T-helper 2 cell (primary cell): ENCODE measurements at places on chromosomes 4 and X.

DNA sequence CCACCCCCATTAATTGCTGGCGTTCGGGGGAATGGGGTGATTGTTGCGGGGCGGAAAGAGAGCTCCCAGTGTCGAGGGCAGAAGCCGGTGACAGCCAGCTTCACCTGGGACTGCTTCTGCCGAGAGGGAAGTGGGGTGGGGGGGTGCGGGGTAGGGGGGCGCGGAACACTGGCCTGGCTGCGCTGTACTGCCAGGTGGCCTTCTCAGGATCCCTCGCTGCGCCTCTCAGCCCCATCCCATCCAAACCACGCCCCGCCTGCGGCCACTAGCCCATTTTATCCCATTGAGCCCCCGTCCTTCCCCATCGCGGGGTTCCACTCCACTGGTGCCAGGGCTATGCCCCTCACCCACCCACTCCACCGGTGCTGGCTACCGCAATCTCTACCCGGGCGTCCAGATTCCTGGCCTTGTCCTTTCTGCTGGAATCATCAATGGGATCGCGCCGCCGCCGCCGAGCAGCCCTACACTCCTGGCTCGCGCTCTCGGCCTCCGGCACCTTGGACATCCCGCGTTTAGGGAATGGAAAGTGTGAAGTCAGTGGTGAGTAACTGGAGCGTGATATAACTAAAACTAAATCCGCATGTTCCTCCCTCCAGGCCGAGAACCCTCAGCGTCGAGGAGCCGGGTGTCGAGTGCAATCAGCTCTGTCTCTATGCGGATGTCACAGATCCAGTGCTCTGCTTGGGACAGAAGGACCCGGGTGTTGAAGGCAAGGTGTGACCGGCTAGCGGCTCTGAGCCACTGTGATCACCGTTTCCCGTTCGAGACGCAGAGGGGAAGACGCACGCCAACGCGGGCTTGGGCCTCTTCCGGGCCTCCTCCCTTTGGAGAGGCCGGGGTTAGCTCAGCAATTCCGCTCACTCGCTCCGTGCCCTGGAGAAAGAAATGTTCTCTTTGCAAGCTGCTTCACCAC is 20.5 kb downstream of the NKX3-2 start:
- no peak for DNase-seq

- DNase-seq = no peak
These were observed 198.4 kb downstream of the MAML3 start for GRCh38 chr4:139955600-139955999.

DNA sequence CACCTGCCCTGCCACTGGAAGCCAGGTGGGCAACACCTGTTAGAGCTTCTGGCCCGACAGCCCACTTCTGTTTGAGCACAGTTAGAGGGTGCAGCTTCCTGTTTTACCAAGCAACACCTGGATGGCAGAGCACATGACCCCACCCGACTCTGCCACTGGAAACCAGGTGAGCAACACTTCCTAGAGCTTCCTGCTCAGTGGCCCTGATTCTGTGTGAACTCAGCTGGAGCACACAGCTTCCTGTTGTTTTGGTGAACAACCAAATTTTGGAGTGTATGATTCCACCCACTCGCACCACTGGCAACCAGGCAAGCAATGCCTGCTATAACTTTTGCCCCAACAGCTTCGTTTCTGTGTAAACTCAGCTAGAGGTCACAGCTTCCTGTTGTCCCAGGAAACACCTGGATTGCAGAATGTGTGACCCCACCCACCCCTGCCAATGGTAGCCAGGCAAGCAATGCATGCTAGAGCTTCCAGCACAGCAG is 163.8 kb upstream of the KLF8 start:
- no peak for DNase-seq

DNA sequence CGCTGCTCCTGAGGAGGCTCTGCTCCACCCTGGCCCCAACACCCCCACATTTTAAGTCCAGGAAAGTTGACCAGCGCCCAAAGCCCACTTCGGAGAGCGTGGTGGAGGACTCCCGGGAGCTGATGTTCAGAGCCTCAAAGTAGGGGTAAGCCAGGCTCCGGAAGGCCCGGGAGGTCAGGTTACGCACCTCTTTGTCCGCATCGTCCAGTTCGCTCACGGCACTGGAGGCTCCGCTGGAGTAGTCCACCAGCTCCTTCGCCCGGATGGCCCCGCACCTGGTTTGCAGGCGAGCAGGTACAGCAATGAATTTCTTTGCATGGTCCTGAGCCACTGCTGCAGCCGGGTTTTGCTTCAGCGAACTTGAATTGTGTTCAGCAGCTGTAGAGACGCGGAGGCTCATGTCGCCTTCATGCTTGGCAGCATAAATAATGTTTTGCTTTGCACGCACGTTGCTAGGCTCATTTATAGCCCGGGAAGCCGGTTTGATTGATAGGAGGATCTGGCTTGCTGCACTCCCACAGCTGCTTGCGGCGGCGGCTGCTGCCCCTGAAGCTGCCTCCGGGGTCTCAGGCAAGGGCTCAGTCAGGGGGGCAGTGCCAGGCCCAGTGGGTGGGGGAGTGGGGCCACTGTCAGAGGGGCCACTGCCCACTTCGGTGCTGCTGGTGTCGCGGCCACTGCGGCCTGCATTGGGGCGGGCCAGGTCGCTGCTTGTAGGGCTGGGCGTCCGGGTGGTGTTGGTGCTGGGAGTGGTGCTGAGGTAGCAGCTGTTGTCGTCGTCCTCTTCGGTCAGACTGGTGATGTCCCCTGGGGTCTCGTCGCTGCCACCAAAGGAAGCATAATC is 4.8 kb downstream of the C4orf54 start:
- no peak for DNase-seq

DNA sequence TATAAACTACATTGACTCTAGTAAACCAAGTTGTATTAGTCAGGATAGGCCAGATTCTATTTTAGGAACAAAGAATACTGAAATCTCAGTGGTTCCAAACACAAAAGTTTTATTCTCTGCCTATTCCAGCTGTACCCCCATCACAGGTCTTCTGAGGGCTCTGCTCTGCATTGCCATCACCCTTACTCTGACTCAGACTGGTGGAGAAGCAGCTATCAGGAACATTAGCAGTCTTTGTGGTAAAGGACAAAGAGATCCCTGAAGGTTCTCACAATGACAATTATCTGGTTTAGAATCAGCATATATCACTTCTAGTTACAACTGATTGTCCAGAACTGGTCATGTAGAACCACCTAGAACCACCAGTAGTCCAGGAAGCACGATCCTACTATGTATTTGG is 251.1 kb downstream of the GLUD2 start:
- no peak for DNase-seq

DNA sequence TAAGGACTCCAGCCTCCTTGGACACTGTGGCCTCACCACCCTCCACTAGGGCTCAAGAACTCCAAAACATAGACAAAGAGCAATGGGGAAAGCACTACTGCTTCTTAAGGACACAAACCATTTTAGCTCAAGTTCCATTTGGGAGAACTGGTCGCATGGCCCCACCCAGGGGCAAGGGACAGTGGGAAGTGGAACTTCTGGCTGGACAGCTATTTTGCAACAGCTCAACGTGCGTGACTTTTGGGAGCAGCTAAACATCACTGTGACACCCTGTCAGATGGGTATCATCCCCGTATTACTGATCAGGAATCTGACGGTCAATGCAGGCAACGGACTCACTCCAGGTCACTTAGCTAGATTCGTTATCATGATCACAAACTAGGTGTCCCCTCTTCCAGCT is 9.0 kb upstream of the GLOD5 start:
- no peak for DNase-seq

DNA sequence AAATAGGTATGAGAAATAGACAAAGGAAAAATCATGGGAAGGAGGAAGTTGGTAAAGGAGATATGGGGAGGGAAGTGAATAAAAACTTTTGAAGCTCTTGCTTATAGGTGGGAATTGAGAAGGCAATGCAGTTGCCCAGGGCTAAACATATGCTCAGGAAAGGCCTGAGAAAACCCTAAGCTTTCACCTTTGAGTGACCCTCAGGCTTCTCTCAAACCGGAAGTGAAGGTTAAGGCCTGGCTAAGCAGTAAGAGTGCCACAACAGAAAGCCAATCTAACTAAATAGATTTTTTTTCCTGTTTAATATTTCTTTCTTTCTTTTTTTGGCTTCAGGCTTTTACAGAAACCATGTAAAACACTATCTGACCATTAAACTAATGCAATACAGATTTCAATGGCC is 69.5 kb upstream of the GABRA3 start:
- no peak for DNase-seq

- no peak for DNase-seq
These were observed 5.6 kb downstream of the PDGFRA start for GRCh38 chr4:54234497-54235205.

DNA sequence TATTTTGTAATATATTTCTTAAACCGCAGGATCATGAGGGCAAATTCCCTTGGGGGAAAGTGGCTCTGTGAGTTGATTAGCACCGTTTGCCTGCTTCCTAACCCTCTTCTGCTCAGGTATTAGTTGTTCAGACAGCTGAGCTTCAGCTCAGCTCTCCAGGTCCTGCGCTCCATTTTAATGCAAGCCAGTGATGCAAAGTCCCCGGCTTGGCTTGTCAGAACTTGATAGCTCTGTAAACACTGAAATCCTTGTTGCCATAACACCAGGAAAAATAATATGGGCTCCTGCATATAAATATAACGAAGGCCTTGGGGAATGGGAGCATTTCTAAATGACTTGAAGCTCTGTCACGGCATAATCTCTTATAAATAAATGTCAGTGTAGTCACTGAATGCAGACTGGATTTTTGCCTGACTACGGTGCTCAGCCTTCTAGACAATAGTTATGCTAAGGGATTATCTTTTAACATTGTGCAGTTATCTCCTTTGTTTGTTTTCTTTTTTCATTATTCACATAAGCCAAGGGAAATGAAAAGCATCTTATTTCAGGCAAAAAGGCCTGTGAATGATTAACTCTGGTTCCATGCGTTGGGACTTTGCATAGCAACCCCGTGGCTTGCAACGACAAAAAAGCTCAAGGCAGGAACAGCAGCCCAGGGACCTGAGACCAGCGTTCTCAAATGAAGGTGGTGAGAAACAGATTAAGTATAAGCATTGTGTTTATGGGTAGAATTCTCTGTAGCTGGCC is 253.2 kb downstream of the SPRY1 start:
- no peak for DNase-seq

- DNase-seq = no peak
These were observed 10.0 kb downstream of the XAGE2 start for GRCh38 chrX:52378870-52379269.

DNA sequence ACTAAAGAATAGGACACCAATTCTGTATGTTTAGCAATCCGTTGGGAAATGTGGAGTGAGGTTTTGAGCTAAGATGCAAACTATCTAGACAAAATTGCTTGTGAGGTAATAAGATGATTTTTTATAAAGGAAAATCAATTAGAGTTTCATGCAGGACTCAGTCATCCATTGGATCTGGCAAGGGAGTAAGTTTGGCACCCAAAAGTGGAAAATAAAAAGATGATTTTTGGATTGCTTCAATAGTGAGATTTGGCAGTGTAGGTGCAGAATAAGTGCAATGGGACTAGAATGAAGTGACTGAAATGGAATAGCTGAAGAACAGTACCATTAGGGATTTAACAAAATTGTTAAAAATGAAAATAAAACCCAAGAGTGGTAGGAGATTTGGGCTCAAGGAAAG is 290.5 kb upstream of the EPHA5 start:
- no peak for DNase-seq

DNA sequence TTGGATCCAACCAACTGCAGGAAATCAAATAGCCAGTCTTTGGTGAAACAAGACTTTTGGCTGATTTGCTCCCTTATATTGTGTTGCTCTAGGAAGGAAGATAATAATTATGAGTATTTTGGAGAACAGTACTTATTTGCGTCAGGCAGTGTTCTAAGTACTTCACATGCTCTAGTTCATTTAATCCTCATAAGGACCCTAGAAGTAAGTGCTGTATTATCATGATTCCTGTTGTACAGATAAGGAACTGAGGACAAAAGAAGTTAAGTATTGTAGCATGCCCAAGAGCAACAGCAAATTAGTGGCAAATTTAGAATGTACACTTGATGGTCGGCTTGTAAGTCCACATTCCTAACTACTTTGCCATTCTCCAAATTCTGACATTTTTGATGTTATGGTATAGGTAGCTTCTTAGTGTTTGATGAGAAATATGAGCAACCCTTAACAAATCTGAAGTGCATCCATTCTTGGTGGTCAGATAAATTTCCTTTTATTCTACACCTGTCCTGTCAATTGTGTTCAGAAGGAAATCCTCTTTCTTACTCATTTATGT is 72.0 kb downstream of the SPRY1 start:
- DNase-seq = no peak

DNA sequence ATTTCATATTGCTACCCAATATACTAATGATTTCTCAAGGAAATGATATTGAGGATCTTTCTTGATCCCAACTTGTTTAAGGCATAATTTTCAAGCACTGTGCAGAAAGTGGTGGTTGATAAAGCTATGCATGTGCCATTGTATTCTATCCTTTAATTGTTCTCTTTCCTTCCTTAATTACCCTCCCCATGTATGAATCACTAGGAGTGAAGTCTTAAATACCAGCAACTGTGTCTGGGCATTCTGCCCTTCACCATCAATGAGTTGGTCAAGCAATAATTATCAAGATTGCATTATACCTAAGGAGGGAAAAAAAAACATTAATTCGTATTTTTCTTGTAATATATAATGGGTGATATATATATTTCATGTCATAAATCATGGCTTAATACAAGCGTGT is 111.8 kb upstream of the FRMPD4 start:
- DNase-seq = no peak

DNA sequence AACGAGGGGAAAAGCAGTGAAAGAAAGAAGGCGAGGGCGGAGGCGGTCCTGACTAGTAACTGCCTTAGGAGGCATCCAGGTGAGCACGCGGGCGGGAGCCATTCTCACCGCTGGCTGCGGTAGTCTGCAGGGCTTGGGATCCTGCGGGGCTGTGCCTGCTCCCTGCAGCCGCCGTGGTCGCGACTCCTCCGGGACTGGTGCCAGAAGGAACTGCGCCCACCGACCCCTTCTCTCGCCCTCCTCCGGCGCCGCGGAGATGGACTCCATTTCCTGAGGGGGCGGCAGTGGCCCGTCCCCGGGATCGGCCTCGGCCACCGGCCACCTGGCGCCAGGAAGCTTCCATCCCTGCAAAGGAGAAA is 543 bp downstream of the NFXL1 start:
- no peak for DNase-seq

DNA sequence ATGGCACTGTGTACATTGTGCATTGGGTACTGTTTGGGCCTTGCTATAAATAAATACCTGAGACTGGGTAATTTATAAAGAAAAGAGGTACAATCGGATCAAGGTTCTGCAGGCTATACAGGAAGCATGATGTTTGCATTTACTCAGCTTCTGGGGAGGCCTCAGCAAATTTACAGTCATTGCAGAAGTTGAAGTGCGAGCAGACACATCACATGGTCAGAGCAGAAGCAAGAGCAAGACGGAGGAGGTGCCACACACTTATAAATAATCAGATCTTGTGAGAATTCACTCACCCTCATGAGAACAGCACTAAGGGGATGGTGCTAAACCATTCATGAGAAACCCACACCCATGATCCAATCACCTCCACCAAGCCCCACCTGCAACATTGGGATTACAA is 505.0 kb downstream of the ARAP2 start:
- DNase-seq = no peak

GRCh38 chrX:53356186-53356585 is 66.3 kb downstream of the SMC1A start:
- no peak for DNase-seq

- DNase-seq = no peak
These were observed at the start of gene LIMCH1 for GRCh38 chr4:41538017-41538733. Gene LIMCH1, plus strand, starts transcription at chr4:41538157. Its CDS starts 67,839 bp downstream, at chr4:41605996.

GRCh38 chr4:83208371-83209365 is 75.9 kb downstream of the COQ2 start:
- no peak for DNase-seq
